CD4-positive, alpha-beta T cell (primary cell): ENCODE measurements at places on chromosomes 5 and 9.

- H3K4me1 ChIP-seq = no peaks in the 10 kb centered on the region
- H3K27ac ChIP-seq = no peak overlapping the region
- H3K36me3 ChIP-seq = no peaks in the 10 kb centered on the region
- H3K4me3 ChIP-seq = no peak overlapping the region
- H3K27me3 ChIP-seq = no peaks in the 10 kb centered on the region
Measured at GRCh38 chr9:113624721-113625120, 161.2 kb downstream of the RGS3 start.

GRCh38 chr9:3954331-3955304 lies 345.2 kb downstream of the GLIS3 start:
- H3K4me3 ChIP-seq = no peak overlapping the region
- no peak for DNase-seq
- H3K36me3 ChIP-seq = no peaks in the 10 kb centered on the region
- H3K27me3 ChIP-seq = no peaks in the 10 kb centered on the region
- no peaks in the 10 kb centered on the region for H3K4me1 ChIP-seq

DNA sequence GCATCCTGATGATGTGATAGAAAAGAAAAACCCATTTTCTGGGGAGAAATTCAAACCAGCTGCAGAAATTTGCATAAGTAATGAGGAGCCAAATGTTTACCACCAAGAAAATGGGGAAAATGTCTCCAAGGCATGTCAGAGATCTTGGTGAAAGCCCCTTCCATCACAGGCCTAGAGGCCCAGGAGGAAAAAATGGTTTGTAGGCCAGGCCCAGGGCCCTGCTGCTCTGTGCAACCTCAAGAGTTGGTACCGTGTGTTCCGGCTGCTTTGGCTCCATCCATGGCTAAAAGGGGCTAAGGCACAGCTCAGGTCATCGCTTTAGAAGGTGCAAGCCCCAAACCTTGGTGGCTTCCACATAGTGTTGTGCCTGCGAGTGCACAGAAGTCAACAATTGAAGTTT lies 543.1 kb downstream of the ZNF608 start:
- H3K4me1 ChIP-seq = no peaks in the 10 kb centered on the region
- no peaks in the 10 kb centered on the region for H3K36me3 ChIP-seq

- no peak for DNase-seq
- no peaks in the 10 kb centered on the region for H3K4me1 ChIP-seq
- H3K27me3 ChIP-seq = no peaks in the 10 kb centered on the region
- no peak overlapping the region for H3K27ac ChIP-seq
- no peak overlapping the region for H3K4me3 ChIP-seq
Measured at GRCh38 chr5:59356813-59357380, 536.6 kb downstream of the PDE4D start.

DNA sequence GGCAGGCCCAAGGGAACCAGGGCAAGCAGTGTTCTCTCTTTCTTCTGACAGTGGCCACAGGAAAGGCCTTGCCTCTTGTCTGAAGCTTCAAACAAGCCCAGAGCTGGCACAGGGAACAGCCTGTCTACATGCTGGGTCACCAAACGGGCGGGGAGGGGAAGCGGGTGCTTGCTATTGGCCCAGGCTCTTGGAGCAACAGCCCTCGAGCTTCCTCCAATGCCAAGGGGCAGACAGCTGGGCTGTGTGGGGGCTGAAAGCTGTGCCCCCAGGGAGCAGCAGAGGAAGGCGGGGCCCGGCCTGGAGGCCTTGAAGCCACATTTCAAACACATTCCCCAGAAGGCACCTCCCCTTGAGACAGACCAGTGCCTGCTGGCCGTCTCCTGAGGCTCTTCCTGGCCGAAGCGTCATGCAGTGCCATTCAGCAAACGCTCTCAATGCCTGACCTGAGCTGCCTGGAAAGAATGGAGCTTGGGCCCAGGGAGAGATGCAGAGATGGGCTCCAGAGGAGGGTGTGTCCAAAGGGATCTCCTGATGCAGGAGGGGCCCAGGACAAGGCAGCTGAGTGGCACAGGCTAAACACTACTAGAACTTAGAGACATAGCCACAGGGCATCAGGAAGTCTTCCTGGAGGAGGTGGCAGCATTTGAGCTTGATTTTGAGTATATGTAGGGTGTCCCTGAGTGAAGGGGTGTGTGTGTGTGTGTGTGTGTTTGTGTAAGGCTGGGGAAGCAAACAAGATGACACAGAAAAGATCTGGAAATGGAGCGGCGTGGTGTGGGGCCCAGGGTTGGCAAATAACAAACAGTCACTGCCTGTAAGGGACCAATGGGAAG lies 2.5 kb downstream of the FIBCD1 start:
- H3K27ac ChIP-seq = no peak overlapping the region
- H3K27me3 ChIP-seq = peaks cover 53% of the 10 kb centered on the region
- H3K4me3 ChIP-seq = no peak overlapping the region
- peaks cover 11% of the 10 kb centered on the region for H3K4me1 ChIP-seq
- H3K36me3 ChIP-seq = no peaks in the 10 kb centered on the region
- no peak for DNase-seq

GRCh38 chr9:132214027-132214622 lies 52.3 kb downstream of the NTNG2 start:
- no peak overlapping the region for H3K4me3 ChIP-seq
- no peaks in the 10 kb centered on the region for H3K27me3 ChIP-seq
- no peak for DNase-seq
- no peaks in the 10 kb centered on the region for H3K4me1 ChIP-seq
- H3K36me3 ChIP-seq = no peaks in the 10 kb centered on the region

DNA sequence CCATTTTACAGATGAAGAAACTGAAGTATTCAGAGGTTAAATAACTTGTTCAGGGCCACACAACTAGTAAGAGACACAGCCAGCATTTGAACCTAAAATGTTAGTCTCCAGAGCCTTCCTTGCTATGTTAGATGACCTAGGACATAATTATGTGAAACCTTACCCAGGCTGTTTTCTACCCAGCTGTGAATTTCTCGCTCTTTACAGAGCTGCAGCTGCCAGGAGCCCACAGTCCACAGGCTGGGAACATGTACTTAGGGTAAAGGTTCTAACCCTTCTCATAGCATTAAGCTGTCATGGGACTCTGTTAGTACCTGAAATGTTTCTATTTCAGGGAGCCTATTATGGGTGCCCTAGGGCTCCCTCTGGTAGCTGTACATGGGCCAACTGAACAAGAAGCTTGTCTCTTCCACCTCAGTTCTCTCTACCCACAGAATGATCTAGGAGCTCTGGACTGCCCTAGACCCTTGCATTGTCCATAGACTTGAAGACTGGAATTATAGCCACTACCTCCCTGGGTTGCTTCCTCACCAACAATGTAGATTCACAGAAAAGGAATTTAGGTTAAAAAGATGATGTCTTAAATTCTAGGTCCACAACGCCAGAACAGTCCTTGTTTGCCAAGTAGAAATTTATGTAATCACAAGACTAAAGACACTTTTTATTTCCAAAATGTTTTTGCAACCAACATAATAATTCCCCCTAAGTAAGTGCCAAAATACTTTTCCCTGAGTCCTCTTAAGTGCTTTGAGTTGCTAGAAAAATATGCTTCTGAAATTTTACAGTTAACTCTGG lies 262.9 kb downstream of the PIK3R1 start:
- H3K27me3 ChIP-seq = no peaks in the 10 kb centered on the region
- no peaks in the 10 kb centered on the region for H3K36me3 ChIP-seq
- no peaks in the 10 kb centered on the region for H3K4me1 ChIP-seq
- DNase-seq = no peak
- no peak overlapping the region for H3K27ac ChIP-seq

DNA sequence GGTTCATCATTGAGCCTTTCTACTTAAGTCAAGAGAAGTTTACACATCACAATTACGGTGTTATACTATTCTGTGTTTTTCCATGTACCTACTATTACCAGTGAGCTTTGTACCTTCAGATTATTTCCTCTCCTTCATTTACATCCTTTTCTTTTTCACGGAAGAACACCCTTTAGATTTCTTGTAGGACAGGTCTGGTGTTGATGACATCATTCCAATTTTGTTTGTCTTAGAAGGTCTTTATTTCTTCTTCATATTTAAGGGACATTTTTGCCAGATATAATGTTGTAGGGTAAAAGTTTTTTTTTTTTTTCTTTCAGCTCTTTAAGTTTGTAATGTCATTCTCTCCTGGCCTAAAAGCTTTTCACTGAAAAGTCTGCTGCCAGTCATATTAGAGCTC lies 637.1 kb upstream of the RIOK2 start:
- H3K27ac ChIP-seq = no peak overlapping the region
- DNase-seq = no peak
- H3K4me3 ChIP-seq = no peak overlapping the region

GRCh38 chr9:37414503-37414943 lies 8.0 kb upstream of the GRHPR start:
- no peaks in the 10 kb centered on the region for H3K27me3 ChIP-seq
- H3K36me3 ChIP-seq = no peaks in the 10 kb centered on the region
- H3K4me3 ChIP-seq = no peak overlapping the region

DNA sequence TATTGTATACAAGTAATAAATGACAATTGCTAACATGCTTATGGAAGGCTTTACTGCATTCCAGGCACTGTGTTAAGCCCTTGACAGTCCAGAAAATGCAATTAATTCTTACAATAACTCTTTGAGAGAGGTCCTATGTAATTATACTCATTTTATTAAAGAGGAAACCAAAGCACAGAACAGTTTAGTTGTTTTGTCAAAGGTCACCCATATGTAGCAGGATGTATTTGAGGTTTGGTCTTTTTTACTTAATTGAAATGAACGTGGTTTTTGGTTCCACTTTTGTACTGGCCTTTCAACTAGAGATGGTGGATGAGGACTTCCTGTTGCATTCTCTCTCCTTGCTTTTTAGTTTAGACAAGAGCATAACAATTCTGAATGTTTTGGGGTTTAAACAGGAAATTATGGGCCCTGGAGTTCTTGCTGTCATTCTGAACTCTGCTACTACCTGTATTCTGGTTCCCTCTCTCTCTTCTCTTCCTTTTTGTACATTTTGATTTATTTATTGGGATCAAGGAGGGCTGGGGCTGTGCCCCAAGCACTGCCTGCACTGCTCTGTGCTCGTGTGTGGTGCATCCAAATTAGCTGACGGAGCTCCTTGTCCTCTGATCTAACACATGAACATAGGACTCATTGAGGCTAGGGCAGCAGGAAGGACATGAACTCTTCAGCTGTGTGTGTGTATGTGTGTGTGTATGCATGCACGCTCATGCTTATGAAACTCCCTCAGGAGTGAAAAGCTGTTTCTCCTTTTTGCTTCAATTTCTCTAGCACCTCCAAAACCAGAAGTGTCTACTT lies 47.4 kb downstream of the SLC28A3 start:
- DNase-seq = no peak
- H3K27ac ChIP-seq = peak overlapping the region; percentile 59

DNA sequence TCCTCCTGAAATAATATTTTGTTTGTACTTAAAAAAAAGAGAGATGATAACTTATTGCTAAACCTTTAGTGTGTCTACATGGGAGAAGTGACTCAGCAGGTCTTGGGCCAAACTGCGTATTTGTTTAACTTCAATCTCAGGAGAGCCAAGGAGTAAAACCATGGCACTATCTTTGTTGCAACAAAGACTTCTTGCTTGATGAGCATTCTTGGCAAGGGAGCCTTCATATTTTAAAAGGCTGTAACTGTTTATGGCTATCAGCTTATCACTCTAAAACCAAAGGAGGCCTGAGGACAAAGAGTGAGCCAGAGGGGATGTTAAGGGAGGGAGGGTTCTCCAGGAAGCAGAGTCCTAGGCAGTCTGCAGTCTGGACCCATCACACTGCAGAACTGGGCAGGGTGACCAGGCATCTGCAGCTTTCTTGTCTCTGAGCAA lies 216.2 kb upstream of the S1PR3 start:
- H3K27ac ChIP-seq = no peak overlapping the region
- H3K4me3 ChIP-seq = no peak overlapping the region
- no peak for DNase-seq
- H3K27me3 ChIP-seq = peaks cover 3% of the 10 kb centered on the region
- peaks cover 5% of the 10 kb centered on the region for H3K4me1 ChIP-seq
- H3K36me3 ChIP-seq = no peaks in the 10 kb centered on the region

- H3K27ac ChIP-seq = no peak overlapping the region
- no peaks in the 10 kb centered on the region for H3K27me3 ChIP-seq
- H3K4me3 ChIP-seq = no peak overlapping the region
- no peaks in the 10 kb centered on the region for H3K4me1 ChIP-seq
- DNase-seq = no peak
- H3K36me3 ChIP-seq = no peaks in the 10 kb centered on the region
Measured at GRCh38 chr9:93974151-93974550, 19.0 kb upstream of the BARX1 start.

- H3K27me3 ChIP-seq = no peaks in the 10 kb centered on the region
- DNase-seq = no peak
- H3K4me3 ChIP-seq = no peak overlapping the region
Measured at GRCh38 chr5:167877924-167878323, 413.5 kb upstream of the WWC1 start.

- no peak overlapping the region for H3K27ac ChIP-seq
- peaks cover 5% of the 10 kb centered on the region for H3K27me3 ChIP-seq
- DNase-seq = peak; percentile 14
Measured at GRCh38 chr5:10856683-10857337, 95.8 kb upstream of the DAP start.

DNA sequence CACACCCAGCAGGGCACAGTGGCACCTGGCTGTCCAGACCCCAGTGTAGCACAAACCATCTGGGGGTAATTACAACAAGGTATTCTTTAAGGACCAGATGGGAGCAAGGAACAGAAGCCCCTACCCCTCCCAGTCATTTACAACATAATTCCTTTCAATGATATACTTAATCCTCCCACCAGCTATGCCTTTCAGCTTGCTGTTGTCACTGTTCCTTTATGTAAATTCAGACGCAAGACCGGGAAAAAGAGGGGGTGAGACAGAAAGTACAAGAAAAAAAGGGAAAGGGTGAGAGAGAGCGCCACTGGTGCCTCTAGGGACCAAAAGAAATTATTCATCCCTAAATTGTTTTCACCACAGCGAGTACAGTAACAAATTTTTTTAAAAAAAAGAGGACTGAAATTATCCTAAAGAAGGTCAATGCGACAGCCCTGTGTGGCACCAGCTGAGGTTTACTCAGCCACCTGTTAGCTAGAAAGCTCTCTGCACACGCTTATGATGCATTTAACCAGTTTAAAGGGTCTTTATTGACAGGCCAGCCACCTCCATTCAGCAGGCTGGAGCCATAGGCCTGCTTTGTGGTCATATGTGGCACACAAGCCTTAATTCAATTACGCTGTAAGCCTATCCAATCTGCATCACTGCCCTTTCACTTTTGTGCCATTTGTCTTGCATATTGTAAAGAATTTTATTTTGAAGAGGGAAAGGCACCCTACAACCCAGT lies 210.2 kb upstream of the ISL1 start:
- H3K4me3 ChIP-seq = no peak overlapping the region
- H3K27ac ChIP-seq = no peak overlapping the region
- DNase-seq = no peak
- H3K27me3 ChIP-seq = no peaks in the 10 kb centered on the region

- H3K4me1 ChIP-seq = peaks cover 36% of the 10 kb centered on the region
- no peaks in the 10 kb centered on the region for H3K27me3 ChIP-seq
- no peak overlapping the region for H3K4me3 ChIP-seq
- no peaks in the 10 kb centered on the region for H3K36me3 ChIP-seq
Measured at GRCh38 chr9:124285903-124286291, 28.1 kb downstream of the NEK6 start.
